ENCODE measurements at places on chromosomes 2 and 18.
A peak's percentile ranks its signal among the peaks of the same experiment; 100 is the strongest.

DNA sequence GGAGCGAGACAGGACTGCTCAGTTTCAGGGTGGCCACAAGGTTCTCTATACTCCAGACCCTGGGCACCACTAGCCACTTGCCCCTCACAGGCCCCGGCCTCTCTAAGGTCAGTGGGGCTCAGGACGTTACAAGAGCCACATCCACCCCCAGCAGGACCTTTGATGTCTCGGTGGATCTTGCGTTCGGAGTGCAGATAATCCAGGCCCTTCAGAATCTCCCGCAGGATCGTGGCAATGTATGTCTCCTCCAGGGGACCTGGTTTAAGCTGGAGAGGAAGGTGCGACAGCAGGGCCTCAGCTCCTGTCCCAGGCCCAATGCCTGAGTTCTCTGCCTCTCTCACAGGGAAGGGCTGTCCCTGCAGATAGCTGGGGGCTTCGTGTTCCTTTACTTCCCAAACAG is 8.4 kb downstream of the STK25 start:
- DNase-seq: no peak

- DNase-seq: no peak
These were observed 12.6 kb downstream of the DTYMK start for GRCh38 chr2:241673797-241674725.

GRCh38 chr2:241877989-241878970 is 8.8 kb downstream of the RTP5 start:
- peak; percentile 89 for DNase-seq

DNA sequence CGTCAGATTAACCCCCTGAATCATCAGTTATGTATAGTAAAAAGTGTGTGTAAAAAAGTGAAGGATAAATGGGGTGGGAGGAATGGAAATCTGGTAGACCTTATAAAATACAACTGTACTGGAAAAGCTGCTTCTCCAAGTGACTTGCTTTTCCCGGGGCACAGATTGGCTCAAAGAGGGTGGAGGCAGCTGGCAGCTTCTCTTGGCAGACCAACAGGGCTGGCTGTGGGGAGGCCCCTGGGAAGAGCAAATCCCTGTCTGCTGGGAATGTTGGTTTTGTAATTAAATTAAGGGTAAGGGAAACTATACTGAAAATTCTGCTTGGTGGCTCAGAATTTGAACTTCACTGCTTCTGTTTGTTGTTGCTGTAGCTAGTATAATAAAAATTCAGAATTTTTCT is 154.2 kb upstream of the DLX2 start:
- no peak for DNase-seq

DNA sequence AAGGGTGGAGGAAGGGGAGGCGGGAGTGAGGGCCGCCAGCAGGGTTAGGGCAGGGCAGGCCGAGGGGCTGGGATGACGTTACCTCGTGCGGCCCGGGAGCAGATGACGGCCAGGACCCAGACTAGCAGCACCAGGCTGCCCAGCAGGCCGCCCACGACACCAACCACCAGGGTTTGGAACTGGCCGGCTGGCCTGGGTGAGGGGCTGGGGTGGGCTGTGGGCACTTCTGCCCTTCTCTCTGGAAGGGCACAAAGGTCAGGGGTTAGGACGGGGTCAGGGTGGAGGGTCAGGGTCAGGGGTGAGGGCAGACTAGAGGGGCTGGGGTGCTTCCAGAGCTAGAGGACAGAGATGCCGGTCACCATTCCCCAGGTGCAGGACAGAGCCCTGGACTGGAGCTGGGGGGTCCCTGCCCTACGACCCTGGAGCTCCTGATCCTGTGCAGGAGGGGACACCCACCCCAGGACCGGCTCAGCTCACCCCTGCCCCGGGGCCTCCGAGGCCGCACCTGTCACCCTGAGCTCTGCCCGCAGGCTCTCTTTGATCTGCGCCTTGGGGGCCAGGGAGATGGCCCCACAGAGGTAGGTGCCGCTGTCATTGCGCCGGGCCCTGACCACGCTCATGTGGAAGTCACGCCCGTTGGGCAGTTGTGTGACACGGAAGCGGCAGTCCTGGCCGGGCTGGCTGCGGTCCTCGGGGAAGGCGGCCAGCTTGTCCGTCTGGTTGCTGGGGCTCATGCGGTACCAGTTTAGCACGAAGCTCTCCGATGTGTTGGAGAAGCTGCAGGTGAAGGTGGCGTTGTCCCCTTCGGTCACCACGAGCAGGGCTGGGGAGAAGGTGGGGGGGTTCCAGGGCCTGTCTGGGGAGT is 6.3 kb downstream of the PDCD1 start:
- no peak for DNase-seq

- peak; percentile 65 for DNase-seq
These were observed 160.7 kb upstream of the NT5C1B start for GRCh38 chr2:18749912-18750526.

DNA sequence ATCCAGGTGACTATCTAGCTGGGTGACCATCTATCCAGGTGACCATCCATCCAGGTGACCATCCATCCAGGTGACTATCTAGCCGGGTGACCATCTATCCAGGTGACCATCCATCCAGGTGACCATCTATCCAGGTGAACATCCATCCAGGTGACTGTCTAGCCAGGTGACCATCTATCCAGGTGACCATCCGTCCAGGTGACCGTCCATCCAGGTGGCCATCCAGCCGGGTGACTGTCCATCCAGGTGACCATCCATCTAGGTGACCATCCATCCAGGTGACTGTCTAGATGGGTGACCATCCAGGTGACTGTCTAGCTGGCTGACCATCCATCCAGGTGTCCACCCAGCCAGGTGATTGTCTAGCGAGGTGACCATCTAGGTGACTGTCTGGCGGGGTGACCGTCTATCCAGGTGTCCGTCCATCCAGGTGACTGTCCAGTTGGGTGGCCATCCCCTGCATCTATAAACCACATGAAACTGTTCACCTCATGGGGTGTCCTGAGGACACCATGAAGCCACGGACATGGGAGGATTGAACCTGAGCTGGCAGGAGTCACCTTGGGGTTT is 305.3 kb downstream of the NDUFA10 start:
- DNase-seq: no peak

GRCh38 chr2:18924886-18925285 is 335.5 kb upstream of the NT5C1B start:
- no peak for DNase-seq

DNA sequence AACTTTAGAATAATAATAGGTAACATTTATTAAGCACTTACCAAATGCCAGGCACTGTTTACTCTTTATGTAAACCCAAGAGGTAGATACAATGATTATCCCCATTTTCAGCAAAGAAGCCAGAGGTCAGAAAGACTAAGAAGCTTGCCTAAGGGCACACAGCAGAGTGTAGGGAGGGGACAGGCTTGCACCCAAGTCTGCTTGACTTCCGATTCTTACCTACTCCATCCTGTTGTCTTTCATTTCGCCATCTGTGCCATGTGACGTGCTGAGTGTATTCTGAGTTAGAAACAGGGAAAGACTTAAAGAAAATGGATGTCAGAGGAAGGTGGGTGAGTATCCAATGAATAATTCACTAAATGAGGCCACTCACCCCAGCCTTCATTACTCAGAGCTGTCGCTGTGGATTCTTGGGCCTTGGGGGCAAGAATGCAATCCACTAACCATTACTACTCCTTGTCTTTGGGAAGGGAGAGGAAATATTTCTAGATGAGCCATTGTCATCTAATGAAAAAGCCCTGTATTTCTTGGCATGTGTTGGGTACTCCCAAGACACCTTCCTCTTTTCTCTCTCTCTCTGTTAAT is 76.4 kb upstream of the BCL11A start:
- DNase-seq: no peak

DNA sequence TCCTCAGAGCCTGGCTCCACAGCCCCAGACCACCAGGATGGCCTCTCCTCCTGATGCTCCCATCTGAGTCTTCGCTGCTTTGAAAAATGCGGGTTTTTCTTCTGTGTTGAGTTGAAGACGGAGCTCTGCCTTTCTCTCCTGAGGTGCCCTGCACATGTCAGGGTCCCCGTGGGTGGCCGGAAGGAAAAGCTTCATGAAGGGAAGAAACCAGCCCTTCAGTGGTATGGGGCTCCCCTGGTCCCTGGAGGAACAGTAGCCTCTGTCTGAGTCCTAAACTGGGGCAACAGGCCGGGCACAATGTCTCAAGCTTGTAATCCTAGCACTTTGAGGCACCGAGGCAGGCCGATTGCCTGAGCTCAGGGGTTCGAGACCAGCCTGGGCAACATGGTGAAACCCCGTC is 54.7 kb upstream of the CAB39 start:
- no peak for DNase-seq

- no peak for DNase-seq
These were observed 349.2 kb upstream of the ID2 start for GRCh38 chr2:8332646-8333045.

DNA sequence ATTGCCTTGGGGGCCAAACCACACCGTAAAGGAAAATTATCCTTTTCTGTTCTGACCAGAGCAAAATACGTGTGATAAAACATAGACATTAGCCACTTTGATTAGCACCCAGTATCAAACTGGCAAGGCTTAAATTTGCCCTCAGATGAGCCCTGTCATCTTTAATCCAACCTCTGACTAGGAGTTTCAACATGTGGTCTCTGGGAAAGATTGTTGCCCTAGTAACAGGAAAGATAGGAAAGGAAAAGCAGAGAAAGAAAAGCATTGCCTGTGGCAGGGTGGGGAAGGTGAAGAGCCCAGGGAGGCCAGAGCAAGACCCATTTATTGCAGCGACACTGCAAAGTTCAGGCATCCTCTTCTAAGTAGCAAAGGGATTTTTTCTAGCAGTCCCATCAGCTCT is 181.5 kb upstream of the SCN7A start:
- no peak for DNase-seq

DNA sequence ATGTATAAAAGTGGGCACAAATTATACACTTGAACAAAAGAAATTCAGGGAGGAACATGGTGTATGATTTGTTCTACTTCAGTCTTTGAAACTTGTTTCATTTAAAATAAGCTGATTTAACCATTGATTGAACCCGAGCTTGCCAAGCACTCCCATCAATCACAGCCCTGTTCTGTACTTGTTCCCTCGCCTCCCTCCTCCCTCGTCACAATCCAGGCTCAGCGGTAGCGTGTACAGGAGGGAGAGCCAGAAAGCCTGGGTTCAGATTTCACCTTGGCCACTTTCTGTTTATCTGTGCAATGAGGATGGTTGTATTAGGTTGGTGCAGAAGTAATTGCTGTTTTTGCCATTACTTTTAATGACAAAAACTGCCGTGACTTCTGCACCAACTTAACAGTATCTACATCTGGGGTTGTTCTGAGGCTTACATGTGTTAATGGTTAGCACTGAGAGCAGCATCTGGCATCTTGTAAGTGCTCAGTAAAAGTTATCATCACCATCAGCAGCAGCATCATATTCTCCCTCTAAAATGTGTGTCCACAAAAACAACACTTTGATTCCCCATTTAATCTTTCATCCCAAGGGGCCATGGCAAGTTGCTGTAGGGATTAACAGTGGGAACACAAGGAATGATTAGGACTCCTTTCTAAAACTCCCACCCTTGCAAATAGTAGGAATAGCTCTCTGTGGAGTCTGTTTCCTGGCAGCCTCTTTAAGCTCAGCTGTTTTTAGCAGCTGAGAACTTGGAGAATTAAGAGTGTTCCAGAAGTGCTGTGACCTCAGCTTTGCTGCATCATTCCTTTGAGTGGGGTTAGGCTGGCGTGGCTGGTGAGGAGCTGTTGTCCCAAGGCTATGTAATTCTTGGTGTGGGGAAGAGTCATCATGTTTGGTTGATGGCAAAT is 4.7 kb downstream of the DPYSL5 start:
- no peak for DNase-seq

GRCh38 chr2:76506538-76506937 is 795.8 kb upstream of the GCFC2 start:
- DNase-seq: no peak

GRCh38 chr2:234446404-234447076 is 50.3 kb downstream of the ARL4C start:
- DNase-seq: no peak

GRCh38 chr2:5548991-5549715 is 143.0 kb upstream of the SOX11 start:
- DNase-seq: peak; percentile 90

GRCh38 chr2:163612332-163612731 is 123.5 kb downstream of the FIGN start:
- DNase-seq: no peak

DNA sequence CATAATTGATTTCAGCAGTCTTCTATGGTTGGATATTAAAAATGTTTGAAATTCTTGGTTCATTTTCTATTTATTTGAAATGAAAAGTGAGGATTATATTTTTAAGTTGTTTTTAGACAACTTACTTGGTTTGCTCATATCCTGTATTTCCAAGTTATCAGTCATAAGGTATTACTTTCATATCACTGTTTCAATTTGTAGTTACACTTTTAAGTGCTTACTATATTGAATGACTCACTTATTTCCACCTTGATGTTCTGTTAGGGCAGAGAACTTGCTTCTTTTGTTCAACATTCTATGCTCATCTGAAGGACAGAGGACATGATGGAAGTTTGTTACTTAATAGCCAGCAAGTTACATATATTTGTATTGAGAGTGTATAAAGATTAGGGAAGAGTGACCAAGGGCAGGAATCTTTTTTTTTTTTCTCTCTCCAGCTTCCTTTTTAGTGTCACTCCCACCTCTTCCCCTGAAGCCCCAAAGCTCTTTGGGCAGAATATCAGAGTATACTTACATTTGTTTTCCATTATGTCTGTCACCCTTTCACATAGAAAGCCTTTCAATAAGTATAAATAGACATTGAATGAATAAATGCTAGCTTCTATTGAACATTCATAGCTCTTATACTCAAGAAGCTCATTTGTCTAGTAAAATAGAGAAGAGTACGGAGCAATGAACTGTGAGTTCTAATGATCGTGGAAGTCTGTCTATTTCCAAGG is 28.1 kb downstream of the PIK3C3 start:
- DNase-seq: no peak

GRCh38 chr18:25229920-25230319 is 122.0 kb downstream of the ZNF521 start:
- DNase-seq: no peak

- DNase-seq: no peak
These were observed 34.7 kb upstream of the MARCHF7 start for GRCh38 chr2:159677654-159678053.

GRCh38 chr2:241366678-241367077 is 10.6 kb downstream of the FARP2 start:
- DNase-seq: no peak

DNA sequence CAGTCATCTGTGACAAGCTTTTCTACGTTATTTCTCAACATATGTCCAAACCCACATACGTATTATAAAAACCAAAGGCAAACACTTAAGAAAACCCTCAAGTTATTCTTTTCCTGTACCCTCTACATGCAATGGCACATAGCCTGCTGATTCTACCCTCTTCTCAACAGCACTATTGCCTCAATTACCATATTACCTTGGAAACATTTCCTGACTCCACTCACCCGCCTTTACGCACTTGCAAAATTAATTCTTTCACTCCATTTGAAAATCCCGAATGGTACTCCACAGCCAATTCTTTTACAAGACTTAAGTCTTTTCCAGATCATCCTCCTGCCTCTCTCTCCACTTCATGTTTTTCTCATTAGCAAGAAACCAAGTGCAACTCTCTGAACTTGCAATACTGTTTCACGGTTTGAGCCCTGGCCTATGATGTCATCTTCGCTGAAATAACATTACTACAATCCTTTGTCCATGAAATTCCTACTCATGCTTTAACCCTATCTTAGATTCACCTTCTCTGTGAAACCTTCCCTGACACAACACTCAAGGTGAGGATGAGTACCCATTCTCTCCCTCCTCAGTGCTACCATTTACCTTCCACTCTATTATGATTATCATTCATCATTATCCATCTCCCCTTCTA is 29.0 kb downstream of the SESTD1 start:
- DNase-seq: no peak
